HAP-1 (cell line): ENCODE measurements at places on chromosomes 16 and 17.

GRCh38 chr17:56502120-56502654 is 91.3 kb upstream of the NOG start:
- no peak for DNase-seq

- DNase-seq = no peak
Measured at GRCh38 chr16:14958323-14958600, 16.6 kb upstream of the PDXDC1 start.

- no peak for DNase-seq
Measured at GRCh38 chr17:80092959-80093358, 8.4 kb upstream of the GAA start.

DNA sequence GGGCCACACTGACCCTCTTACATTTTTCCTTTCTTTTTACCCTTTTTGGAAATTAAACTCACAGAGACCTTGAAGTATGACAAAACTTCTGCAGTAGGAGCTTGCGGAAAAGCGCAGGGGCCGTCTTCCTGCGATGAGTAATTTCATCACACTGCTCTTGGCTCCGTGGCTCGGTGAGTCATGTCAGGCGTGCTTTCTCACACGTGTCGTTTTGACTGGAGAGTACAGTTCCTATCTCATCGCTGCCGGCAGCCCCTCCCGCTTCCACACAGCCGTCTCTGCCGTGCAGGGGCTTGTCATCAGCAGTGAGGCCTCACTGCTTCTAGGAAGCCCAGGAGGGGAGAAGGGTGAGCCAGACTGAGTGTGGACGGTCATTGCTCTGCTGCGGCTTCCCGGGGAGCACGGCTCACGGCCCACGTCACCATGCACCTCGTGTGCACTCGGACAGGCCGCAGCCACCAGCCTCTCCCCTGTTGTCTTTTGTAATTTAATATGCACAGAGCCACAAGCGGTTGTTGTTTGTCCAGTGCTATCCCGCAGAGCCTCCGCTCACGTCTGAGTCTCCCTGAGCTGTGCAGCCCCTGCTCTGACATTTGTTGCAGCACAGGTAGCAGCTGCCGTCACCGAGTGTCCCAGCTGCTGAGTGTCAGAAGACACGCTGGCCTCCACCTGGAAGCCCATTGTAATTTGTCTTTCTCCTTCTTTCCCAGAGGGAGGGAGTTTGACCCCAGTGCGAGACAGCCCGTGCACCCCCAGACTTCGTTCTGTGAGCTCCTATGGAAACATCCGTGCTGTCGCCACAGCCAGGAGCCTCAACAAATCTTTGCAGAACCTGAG is 99.4 kb upstream of the CHMP6 start:
- DNase-seq = no peak

GRCh38 chr17:68627956-68628575 is 26.9 kb upstream of the FAM20A start:
- no peak for DNase-seq

- peak; percentile 64 for DNase-seq
Measured at GRCh38 chr17:57243171-57243622, 13.1 kb upstream of the MSI2 start.

GRCh38 chr16:1754204-1754603 is 17.1 kb downstream of the NME3 start:
- DNase-seq = no peak

- no peak for DNase-seq
Measured at GRCh38 chr17:66493283-66494019, 191.0 kb downstream of the PRKCA start.

DNA sequence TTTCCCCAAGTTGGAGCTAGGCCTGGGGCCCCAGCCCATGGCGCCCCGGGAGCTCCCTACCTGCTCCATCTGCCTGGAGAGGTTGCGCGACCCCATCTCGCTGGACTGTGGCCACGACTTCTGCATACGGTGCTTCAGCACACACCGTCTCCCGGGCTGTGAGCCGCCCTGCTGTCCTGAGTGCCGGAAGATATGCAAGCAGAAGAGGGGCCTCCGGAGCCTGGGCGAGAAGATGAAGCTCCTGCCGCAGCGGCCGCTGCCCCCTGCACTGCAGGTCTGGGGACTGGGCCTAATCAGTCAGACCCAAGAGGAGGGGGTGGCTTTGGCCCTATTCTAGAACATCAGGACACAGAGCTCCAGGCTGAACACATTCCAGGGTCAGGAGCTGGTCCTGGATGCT is 1.5 kb downstream of the RNF112 start:
- no peak for DNase-seq

- DNase-seq = no peak
Measured at GRCh38 chr16:4038448-4038847, 77.8 kb downstream of the ADCY9 start.

- DNase-seq = no peak
Measured at GRCh38 chr17:42779936-42780850, at the start of gene WNK4. TSS of gene WNK4 (plus strand) at chr17:42780610. CDS start at chr17:42780699, 89 bp downstream.

DNA sequence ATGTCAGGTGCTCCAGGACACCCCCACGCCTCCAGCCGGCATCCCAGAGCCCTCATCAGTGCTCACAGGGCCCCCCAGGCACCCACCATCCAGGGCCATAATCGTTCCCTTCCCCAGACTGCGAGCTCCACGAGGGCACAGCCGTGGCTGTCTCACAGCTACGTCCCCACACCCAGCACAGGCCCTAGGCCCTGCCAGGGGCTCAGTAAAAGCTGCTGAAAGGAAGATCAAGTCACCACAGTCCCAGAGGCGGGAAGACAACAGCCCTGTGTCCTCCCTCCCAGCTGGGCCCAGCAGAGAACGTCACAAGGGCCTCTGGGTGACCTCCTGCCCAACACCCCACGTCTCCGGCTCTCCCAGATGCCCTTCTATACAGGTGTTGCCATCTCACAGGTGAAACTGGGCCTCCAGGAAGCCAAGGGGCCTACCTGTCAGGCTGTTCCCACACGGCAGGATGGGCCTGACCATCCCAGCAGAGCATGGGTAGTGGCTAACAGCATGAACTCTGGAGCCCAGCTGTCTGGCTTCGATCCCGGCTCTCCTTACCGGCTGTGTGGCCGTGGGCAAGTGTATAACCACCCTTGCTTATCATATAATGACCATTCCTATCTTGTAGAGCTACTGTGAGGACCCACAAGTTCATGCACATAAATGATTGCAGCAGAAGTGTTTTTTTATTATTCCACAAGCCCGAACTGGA is 17.9 kb downstream of the ARL2BP start:
- DNase-seq = no peak

DNA sequence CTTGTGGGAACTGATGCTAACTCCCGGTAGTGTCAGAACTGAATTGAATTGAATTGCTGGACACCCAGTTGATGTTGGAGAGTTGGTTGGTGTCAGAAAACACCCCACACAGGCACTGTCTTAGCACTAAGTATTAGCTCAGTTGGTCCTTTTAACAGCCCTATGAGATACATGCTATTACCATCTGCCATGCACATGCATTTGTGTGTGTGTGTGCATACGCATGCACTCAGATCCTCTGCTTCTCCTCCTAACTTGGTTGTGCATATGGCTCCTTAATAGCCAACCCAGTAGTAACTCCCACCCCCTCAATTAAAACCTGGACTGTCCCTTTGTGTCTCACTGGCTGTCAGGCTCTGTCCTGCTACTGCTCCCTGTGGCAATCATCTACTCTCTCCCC is 32.3 kb upstream of the DYNLL2 start:
- DNase-seq = no peak

DNA sequence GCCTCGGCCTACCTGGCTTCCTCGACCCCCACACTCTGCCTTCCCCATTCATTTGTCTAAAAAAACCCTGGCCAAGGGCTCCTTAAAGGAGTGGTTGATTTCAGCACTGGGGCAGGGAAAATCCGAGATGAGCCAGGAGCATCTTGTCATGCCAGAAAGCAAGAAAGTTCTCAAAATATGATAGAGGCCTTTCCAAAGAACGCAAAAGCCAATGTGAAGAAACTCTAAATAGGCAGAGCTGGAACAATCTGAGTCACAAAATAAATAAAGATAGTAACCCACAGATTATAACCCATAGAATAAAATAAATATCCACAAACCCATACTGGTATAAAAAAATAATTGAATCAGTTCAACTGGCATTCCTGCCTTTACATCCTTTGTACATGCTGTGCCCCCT is 192.3 kb upstream of the SALL1 start:
- no peak for DNase-seq

DNA sequence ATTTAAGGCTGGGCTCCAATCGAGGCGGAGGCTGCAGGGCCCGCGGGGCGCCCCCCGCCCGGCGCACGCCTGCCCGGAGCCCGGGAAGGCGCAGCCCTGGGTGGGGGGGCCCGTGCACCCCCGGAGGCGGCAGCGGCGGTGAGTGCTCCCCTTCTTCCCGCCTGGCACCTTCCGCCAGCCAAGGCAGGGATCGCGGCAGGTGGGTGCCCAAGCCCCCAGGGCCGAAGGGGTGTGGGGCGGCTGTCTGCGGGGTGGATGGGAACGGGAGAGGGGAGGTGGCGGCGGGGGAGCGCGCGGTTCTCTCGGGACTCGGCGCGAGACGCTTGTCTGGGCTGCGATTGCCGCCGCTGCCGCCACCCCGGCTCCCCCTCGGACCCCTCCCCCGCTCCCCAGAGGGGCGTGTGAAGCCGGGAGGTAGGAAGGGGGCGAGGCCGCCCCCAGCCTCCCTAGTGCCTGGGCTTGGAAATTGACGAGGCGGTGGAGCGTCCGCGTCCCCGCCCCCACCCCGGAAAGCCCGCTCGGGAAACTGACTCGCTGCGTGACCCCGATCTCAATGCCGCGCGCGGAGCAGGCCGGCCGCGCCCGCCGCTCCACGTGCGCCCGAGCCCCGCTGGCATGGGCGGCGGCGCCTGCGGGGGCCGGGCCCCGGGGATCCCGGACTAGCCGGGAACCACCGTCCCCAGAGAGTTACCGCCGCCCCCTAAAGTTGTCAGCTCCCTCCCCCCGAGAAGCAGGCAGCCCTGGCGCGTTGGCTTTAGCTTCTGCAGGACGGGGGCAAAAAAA is 231.5 kb downstream of the MRTFB start:
- DNase-seq = peak; percentile 70

DNA sequence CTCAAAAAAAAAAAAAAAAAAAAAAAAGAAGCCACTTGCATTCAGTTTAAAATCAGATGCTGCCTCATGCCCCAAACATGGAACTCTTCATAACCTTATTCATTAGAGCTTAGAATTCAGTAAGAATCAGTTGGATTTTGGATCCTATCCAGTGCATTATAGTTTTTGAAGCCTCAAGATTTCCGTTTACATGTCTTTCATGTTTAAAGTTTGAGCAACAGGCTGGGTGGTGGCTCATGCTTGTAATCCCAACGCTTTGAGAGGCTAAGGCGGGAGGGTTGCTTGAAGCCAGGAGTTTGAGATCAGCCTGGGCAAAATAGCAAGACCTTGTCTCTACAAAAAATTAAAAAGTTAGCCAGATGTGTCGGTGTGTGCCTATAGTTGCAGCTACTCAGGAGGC is 55.0 kb downstream of the SNTB2 start:
- DNase-seq = no peak
